ENCODE measurements at places on chromosomes 2 and 18.
A peak's percentile ranks its signal among the peaks of the same experiment; 100 is the strongest.

DNA sequence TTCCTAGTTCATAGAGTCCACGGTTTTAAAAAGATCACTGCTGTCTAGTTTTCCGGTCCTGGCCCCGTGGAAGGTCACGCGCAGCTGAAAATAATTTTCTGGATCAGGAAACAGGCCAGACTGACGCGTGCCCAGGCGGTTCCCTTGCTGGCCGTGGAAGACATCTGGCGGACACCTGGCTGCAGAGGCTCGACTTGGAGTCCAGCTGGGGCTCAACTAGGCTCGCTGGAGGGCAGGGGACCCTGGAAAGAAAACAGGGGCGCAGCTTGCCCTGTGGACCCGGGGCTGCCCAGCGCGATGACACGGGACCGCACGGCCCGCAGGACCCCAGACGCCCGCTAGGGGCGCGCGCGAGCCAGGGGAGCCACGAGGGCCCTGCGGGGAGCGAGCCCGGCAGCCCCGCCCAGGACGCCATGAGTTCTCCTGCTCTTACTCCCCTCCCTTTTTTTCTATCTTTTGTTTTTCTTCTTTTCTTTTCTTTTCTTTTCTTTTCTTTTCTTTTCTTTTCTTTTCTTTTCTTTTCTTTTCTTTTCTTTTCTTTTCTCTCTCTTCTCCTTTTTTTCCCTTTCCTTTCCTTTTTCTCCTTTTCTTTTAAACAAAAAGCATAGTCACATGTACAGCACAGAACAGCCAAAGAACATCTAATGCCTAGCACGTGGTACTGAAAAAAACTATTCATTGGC, 43.2 kb upstream of the UBE2F start:
- peak; percentile 65 for DNase-seq

- no peak for DNase-seq
Measured at GRCh38 chr18:58649966-58650816, 21.1 kb upstream of the MALT1 start.

DNA sequence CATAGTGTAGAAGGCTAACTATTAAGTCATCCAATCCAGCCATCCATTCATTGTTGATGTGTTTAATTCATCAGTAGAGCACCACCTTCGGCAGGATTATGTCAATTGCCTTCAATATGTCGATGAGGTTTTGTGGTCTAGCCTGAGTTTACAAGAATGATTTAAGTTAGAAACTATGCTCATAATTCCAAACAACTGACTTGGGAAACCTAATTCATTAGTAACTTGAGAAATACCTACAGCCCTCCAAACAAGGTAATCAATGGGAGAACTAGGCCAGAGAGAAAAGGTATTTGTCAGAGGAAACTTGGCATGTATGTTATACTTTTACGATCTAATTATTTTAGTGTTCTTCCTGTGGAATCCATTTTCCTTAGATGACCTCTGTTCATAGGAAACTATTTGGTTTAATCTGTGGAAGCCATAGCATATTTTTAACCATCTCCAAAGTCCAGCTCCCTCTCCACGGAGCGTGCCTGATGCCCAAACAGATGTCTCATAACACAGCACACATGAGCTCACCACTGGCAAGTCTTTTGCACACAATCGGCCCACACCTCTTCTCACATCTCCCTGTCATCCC, 148.5 kb downstream of the GFPT1 start:
- DNase-seq, result no peak

- DNase-seq, result no peak
Measured at GRCh38 chr2:104487366-104487765, 366.5 kb upstream of the POU3F3 start.

DNA sequence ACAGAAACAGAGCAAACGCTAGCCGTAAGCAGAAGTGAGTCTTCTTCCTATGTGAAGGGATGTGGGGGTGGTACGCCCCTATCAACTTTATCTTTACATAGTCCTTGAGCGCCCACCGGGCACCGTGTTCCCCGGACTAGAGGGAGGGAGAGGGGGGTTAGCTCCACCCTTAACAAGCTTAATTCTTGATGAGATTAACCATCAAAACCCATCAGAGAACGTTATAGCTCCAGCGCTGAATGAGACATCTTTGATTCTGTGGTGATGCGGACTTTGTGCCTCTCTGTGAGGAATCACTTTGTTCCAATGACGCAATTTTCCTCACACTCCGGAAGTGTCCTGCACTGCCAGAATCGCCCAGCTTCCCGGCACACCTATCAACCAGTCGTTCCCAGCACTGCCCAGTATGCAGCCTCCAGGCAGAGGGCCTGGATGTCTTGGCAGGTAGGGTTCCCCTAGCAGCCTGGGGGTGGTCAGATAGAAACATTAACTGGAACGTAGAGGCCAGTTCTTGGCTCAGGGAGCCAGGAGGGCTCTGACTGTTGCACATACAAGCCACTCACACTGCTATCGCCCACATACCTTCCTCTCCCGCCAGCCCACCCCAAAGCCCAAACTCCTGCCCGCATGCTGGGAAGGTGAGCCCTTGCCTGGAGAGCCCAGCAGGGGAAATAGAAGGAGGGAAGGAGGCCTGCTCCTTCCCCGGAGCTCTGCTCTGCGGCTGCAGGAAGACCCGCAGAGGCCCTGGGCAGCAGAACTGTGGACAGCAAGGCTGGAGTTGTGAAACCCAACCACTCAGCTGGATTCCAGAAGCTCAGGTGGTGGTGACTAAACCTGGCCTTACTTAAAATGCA, 1.9 kb upstream of the ODC1 start:
- DNase-seq, result no peak

- DNase-seq, result no peak
Measured at GRCh38 chr2:162215162-162215561, 28.1 kb downstream of the FAP start.
